ENCODE measurements at places on chromosomes 13 and 19.

DNA sequence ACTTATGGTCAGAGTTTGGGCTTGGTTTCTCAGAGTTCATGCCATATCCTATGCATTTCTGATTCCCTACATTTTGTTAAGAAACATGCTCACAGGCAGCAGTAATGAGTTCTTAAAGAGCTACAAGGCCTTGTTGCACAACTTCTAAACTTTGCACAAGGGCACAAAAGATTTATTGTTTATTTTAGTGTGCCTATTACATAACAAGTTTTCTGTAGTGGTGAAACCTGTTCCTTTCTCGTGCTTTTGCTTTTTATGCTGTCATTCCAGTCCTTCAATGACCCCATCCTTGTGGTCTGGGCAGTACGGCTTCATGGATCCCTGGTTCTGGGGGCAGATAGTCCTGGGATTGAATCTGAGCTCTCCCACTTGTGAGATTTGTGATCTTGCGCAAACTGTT lies 17.8 kb downstream of the ZNF507 start:
- DNase-seq = no peak

DNA sequence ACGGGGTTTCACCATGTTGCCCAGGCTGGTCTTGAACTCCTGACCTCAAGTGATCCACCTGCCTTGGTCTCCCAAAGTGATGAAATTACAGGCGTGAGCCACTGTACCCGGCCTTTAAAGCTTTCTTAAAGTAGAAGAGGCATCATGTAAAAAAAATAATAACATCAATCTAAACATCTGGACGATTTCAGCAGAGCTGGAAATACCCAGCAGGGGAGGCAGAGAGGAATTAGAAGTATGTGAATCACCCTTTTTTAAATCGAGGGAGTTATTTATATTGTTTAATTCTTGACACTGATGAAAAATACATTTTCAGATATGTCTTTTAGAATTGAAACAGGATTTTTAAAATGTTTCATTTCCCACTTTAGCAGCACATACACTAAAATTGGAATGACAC lies 37.4 kb upstream of the MTIF3 start:
- no peak for DNase-seq

GRCh38 chr19:40150170-40150569 lies 41.1 kb upstream of the MAP3K10 start:
- DNase-seq = no peak

DNA sequence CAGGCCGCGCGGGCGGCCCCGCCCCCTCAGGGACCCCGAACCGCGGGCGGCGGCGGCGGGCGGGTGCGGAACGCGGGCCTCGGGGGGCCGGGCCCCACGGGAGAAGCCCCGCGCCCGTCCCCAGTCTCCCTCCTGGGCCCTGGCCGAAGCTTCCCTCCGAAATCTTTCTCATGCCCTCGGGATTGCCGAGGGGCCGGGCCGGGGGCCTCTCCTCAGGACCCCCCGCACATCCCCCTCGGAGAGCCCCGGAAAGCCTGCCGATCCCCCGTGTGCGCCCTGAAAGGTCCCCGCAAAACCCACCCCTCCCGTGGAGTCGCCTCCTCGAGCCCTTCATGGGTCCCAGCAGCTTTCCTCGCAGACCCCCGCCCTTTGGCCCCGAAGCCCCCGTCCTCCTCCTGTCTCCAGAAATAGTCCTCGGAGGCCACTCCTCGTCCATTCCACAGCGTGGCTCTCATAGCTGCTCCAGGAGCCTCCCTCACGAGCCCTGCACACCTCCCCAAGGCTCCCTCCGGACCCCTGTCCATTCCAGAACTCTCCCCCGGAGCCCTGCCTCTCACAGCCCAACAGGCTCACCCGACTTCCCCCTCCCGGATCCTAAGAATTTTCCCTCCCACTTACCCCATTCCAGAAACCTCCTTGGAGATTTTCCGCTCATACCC lies 555 bp downstream of the SAMD4B start:
- DNase-seq = no peak

- DNase-seq = no peak
Observed at GRCh38 chr13:46908501-46908900, 11.6 kb upstream of the HTR2A start.

DNA sequence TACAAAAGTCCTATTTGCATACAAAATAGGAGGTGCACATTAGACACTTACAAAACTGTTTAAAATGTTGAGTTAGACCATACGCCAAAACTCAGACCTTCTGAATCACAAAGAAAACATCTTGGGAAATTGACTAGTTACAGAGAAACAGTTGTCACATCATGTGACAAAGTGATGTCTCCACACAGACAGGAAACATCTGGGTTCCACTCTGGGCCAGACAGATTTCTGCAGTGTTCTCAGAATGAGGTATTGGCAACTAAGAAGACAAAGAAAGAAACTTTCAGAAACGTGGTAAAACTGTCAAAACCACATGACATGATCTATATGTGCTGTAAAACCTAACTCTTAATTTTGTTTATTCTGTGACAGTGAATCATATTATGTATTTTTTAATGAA lies 6.7 kb downstream of the ZNF793 start:
- DNase-seq = no peak

Measured in activated gamma-delta T cell treated with anti-CD3 and anti-CD28 coated beads, Interleukin-2, amount 50 U/mL, for 16 hours (primary cell).